ENCODE measurements at places on chromosomes 11 and 22.

GRCh38 chr22:39925273-39925672 is 24.4 kb downstream of the GRAP2 start:
- no peak for DNase-seq

GRCh38 chr11:125649465-125650166 is 24.7 kb downstream of the CHEK1 start:
- no peak for DNase-seq

GRCh38 chr22:45204241-45204640 is 36.5 kb downstream of the KIAA0930 start:
- DNase-seq = no peak

DNA sequence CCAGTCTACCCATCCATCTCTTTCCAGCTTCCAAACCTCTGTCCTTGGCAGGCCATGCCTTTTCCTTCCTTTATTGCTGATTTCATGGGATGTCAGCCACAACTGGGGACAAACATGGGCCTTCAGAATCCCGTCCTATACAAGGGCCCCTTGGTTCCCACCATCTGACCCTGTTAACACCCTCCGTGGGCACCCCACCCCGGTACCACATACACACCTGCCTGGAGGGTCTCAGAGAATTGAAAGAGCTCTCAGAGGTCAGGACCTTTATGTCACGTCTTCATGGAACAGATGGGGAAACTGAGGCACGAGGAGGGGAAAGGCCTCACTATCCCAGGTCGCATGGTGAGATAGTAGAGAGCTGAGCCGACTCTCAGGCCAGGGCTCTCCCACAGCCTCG is 53.0 kb downstream of the MPPED1 start:
- no peak for DNase-seq

GRCh38 chr22:35070451-35071093 is 4.6 kb downstream of the ISX start:
- DNase-seq = no peak

- no peak for DNase-seq
Observed at GRCh38 chr22:38753948-38754750, 1.6 kb downstream of the SUN2 start.

- no peak for DNase-seq
Observed at GRCh38 chr11:71432761-71433647, 15.2 kb downstream of the DHCR7 start.

- no peak for DNase-seq
Observed at GRCh38 chr11:8062781-8063257, 18.2 kb upstream of the TUB start.

GRCh38 chr11:60905551-60906113 is 753 bp downstream of the PRPF19 start:
- no peak for DNase-seq

GRCh38 chr11:39144351-39145130 is 2314.9 kb downstream of the LRRC4C start:
- no peak for DNase-seq

GRCh38 chr22:24190159-24190540 is 8.9 kb downstream of the SUSD2 start:
- DNase-seq = no peak

DNA sequence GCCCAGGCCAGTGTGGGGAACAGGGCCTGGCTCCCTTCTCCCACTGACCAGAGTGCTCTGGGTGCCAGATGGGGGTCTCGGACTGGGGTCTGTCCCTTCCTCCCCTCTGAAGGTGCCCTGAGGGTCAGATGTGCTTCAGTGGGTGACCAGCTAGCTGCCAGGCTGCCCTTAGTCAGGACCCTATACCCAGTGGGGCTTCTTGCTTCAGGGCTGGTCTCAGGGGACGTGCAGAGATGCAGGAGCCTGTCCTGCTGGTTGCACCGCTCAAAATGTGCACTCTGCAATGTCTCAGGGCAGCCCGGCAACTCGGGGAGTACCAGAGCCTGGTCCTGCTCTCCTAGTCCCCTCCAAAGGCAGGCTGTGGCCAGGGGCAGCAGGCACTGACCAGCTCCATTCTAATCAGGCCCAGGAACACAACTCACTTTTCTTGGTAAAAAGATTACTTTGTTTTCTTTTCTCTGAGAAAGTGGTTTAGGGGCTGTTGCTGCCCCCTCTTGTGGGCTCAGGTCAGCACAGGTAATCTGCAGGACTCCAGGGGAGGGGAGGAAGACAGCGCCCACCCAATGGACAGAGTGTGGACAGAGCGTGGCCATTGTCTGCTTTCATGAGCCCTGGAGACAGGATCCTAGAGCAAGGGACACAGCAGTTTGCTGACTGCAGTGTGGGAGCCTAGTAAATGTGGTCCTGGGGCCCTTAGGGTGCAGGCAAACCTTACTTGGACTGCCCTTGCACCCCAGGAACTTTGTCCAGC is 80.9 kb downstream of the MED15 start:
- no peak for DNase-seq

DNA sequence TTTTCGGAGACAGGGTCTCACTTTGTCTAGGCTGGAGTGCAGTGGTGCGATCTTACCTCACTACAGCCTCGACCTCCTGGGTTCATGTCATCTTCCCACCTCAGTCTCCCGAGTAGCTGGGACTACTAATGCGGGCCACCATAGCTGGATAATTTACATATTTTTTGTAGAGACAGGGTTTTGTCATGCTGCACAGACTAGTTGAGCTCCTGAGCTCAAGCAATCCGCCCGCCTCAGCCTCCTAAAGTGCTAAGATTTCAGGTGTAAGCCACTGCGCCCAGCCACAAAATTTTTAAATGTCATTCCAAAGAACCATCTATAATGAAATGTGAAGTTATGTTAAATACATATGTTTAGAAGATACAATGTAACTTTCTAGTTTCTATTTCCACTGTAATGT is 4747.7 kb upstream of the OR11H1 start:
- no peak for DNase-seq

DNA sequence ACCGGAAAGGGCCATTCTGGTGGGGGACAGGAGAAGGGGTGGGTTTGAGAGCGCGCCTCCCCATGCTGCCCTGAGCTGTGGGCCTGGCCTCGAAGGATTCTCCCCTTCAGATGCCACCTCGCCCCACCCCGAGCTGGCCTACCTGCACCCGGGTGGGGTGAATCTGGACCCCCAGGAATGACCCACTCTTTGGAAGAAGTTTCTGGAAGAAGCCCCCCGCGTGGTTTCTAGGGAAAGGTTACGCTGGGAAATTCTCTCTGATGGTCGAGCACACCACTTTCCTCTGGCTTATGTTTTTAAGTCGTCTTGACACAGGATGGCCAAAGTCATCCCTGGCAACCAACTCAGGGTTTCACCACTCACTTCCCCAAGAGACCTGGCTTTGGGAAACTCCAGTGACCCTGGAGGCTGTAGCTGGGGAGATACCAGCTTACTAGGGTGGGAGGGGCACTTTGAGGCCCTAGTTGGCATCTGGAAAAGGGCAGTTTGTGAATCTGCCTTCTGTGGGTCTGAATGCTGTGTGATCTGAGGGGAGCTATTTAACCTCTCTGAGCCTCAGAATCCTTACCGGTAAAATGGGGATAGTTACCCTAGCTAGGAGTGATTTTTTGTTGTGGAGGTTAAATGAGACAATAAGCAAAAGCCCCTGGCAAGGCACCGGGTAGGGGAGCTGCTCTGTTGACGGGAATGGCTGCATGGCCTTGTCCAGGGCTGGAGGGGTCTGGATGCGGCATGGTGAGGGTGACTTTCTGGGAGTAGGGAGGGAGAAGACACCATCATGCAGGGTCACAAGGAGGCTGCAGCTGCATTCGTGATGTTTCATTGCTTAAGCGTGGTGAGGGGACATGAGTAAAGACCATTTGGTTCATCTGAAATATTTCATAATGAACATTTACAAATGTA is 45.3 kb upstream of the ACCSL start:
- no peak for DNase-seq

DNA sequence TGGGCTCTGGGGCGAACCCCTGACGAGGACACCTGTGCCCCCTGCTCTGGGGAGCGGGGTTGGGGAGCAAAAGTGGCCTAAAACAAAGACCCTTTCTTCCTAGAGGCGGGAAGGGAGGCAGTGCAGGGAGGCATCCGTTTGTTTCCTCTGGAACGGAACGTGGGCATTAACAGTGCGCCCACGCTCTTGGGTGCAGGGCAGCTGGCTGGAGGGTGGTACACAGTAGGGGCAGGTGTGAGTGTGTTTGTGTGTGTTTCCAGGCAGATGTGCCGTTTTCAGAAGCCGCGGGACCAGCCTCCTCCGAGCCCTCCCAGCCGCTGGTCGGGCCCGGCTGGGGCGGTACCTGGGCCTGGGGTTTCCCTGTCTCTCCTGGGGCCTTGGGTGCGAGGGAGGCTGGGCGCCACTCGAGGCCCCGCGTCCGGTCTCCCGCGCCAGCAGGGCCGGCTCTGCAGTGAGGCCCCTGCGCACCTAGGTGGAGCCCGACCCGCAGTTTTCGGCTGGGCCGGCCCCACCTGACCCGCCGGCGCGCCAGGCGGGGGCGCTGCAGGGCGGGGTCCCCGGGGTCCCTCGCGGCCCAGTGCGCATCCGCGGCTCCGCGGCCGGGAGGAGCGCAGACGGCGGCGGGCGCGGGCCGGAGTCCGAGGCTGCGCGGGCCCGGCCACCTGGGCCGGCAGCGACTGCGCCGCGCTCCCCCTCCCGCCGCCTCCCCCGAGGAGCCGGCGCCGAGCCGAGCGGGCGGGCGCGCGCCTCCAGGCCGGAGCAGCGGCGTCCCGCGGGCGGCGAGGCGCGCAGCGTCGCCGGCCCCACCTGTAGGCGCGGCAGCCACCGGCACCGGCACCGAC is 1252.7 kb downstream of the BRD1 start:
- DNase-seq = no peak

DNA sequence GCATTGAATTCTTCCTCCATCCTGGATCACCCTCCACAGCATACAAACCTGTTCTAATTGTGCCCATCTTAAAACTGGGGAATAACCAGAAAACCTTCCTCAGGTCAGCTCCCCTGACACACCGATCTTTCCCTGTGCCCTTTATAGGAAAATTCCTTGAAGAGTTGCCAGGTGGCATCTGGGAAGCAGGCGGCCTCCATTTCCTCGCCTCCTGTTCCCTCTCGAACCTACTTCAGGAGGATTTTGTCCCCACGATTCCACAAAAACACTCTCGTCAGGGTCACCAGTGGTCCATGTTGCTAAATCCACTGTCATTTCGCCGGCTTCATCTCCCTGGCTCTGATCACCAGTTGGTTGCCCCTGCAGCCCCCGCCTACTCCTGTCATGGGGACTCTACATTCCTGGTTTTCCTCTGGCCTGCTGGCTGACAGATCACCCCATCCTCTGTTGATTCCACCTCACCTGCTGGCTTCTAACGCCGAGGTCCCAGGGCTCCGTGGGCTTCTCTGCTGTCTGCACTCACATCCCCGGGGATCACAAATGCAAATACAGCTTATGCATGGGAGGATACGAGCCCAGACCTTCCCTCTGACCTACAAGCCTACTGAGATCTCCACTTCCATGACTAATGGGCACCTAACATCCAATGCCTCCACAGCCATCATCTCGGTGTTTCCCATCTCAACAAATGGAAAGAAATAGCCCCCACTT is 92.5 kb upstream of the PRDM11 start:
- no peak for DNase-seq

DNA sequence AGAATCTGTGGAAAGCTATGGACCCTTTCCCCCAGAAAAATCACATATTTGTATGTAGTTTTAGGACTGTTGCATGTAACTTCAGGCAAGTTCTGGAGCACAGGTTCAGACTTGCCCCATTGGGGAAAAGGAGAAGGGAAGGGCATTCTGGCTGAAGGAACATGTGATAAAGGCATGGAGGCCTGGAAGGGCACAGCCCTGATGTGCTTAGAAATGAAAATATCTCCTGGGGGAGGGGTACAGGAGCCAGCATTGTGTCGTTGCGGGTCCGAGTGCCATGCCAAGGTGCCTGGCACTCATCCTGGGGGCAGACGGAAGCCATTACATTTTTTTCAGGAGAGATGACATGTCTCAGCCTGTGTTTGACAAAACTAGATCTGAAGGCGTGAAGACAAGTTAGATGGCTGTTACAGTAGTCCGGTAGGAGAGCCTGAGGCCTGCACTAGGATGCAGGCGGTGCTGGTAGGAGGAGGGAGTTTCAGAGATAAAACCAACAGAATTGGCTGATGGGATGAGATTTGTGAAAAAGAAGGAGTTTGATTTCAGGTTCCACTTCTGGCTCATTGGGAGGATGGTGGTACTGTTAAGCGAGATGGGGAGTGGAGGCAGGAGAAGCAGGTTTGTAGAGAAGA is 96.9 kb downstream of the TEAD1 start:
- DNase-seq = no peak

GRCh38 chr11:118142081-118142480 is 10.5 kb downstream of the SCN4B start:
- DNase-seq = no peak

GRCh38 chr22:40757071-40757470 is 62.1 kb downstream of the SLC25A17 start:
- DNase-seq = no peak

Data from stimulated activated CD4-positive, alpha-beta T cell treated with anti-CD3 and anti-CD28 coated beads, Interleukin-1b, Interleukin-23, amount 100 ng/mL, for 24 hours (primary cell).